ENCODE measurements at places on chromosomes 1 and 21.

DNA sequence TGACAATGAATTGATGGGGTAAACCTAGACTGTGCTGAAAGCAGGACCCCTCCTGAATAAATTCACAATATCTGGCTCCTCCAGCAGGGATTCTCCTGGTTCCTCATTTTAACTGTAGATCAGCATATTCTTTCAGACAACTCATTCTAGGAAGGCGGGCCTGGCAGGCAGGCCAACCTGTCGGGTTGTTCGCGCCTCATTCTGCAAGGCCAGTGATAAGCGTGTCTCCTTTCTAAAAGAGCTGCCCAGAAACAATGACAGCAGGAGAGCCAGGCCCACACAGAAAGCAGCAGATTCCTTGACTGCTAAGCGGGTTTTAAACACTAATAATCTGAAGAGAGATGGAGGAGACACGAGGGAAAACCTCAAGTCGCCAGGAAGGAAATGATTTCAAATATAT lies 70.0 kb downstream of the NTPCR start:
- no peak for DNase-seq

DNA sequence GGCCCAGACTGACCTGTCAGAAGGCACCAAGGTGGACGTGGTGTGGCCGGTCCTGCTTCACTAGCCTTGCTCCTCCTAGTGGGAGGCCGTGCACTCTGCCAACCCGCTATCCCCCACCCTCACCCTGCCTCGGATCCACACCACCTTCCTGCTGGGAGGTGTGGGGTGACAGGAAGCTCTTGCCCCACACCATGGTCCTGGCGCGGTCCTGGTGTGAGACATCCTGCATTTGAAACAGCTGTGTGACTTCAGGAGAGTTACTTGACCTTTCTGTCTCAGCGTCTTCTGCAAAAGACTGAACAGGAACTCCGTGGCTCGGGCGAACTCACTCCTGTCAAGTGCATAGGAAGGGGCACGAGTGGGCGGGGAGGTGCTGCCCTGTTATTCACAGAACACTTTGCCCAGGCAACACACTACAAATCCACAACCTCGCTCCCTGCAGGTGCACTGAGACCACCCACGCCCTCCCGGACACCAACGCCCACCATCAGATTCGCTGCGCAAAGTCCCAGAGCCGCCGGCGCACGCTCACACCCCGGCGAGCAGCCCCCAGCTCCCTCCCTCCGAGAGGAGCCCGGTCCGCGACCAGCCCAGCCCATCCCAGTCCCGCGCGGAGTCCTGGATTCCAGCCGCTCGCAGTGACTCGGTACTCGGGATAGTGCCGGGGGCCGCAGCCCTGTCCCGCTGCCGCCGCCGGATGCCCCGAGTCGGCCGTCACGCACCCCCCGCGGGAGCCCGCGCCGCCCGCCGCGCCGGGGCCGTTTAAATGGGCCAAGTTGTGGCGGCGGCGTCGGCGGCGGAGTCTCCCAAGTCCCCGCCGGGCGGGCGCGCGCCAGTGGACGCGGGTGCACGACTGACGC lies at the start of gene SAMD11:
SAMD11 (plus strand) TSS at position 793 of the 860 bp plus-strand sequence. CDS start 509 bp downstream, outside the sequence.
- DNase-seq: no peak

DNA sequence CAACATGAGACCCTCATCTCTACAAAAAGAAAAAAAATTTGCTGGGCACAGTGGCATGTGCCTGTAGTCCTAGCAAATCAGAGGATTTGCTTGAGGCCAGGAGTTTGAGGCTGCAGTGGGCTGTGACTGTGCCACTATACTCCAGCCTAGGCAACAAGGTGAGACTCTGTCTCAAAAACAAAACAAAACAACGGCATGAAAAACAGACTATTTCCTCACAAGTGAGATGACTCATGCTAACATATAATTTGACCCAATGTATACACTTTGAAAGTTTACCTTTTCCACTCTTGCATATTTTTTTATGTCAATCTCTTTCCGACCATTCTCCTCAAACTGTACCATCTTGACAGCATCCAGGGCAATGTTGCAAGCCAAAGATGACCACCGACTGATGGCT lies 17.5 kb downstream of the CCT3 start:
- no peak for DNase-seq

GRCh38 chr21:23374155-23374554 lies 2233.1 kb downstream of the MRPL39 start:
- DNase-seq: no peak

GRCh38 chr1:205168291-205168690 lies 43.2 kb downstream of the DSTYK start:
- DNase-seq: no peak

- no peak for DNase-seq
Observed at GRCh38 chr1:20166051-20166450, 19.8 kb upstream of the UBXN10 start.

- DNase-seq: no peak
Observed at GRCh38 chr1:103108376-103109150, at the start of gene COL11A1. TSS of gene COL11A1 (minus strand) at chr1:103108522. CDS start at chr1:103108178, 344 bp downstream.

GRCh38 chr1:228079601-228080263 lies 2.8 kb upstream of the ARF1 start:
- DNase-seq: no peak

DNA sequence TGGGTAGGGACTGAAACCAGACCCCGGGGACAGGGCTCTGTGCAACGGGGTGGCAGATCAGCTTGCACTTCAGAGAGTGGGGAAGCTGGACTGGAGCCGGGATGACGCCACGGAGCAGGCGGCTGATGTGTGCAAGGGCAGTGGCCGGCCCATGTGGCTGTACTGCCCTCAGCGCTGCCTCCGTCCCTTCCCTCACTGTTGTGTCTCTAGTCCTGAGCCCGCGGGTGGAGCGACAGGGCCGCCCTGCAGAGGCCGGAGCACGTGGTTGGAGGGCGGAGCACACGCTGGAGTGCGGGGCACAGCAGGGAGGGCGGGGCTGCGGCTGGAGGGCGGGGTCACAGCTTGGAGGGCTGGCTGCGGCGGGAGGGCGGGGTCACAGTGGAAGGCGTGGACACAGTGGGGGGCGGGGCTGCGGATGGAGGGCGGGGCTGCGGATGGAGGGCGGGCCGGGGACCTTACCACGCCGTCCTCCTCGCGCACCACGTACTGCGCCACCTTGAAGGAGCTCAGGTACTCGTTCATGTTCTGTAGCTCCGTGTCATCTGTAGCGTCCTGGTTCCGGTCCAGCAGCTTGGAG lies 52.4 kb downstream of the CHD5 start:
- no peak for DNase-seq

- DNase-seq: no peak
Observed at GRCh38 chr1:234433563-234434285, 45.3 kb downstream of the TARBP1 start.

DNA sequence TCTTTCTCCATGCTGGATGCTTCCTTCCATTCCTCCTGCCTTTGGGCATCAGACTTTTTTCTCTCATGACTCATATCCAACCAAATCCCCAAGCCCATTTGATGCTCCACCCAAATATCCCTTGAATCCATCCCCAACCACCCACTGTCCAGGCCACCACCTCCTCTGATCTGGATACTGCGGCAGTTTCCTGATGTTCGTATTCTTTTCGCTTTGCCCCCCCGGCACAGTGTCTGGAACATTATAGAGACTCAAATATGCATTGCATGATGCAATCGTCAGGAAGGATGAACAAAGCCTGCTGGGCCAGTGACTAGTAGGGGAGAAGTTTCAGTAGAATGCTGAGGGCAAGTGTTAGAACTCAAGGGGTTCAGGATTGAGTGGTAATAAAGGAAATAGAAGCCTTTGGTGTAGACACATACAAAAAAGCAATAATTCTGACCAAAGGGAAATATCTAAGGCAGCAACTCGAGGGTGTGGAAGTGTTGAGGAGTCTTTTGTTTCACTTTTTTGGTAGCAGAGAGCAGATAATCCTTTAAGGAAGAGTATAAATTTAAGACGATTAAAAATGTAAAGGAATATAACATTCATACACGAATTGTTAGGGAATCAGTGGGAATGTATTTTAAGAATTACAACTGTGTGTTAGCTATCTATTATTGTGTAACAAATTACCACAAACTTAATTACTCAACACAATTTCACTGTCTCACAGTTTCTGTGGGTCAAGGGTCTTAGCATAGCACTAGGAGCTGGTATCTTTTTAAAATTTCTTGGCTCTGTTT lies 7.5 kb downstream of the S100A11 start:
- DNase-seq: no peak

DNA sequence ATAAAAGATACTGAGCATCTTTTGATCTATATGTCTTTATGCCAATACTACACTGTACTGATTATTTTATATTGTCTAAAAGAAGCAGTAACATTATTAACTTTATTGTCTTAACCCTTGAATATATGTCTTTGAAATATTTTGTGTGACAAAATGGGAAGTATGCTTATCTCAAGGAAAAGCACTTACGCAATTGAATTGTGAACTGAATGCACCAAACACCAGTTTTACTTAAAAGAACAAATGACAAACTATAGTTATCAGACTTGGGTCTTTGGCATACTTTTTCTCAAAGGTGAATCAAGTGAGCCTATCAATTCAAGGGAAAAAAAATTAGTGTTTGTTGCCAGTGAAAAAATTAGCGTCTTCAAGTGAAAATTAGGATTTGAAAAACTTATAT lies 9.2 kb upstream of the SLC6A9 start:
- DNase-seq: no peak

GRCh38 chr1:96465441-96465840 lies 256.1 kb upstream of the PTBP2 start:
- DNase-seq: no peak

DNA sequence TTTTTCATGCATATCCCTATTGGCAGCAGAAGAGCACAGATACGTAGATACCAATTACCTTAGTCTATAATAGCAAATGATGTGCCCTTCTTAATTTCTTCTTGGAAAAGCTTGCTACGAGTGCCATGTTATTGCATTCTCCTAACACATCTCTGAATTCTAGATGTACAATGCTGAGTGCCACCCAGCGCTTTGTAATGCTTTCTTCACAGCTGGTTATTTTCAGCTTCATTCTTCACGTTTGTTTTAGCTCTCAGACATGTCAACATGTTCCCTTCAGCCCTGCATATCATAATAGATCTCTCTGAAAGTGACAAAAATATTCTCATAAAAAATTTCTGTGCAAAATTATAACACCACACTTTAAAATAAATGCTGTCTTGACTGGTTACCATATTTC lies 981.2 kb downstream of the TTLL7 start:
- DNase-seq: no peak

Measured in brain pericyte (primary cell).